ENCODE measurements at places on chromosomes 2 and 18. TPM values are rescaled to one million over a fixed set of nuclear protein-coding genes. Genes with fewer than 3 reads are reported as not detected.

DNA sequence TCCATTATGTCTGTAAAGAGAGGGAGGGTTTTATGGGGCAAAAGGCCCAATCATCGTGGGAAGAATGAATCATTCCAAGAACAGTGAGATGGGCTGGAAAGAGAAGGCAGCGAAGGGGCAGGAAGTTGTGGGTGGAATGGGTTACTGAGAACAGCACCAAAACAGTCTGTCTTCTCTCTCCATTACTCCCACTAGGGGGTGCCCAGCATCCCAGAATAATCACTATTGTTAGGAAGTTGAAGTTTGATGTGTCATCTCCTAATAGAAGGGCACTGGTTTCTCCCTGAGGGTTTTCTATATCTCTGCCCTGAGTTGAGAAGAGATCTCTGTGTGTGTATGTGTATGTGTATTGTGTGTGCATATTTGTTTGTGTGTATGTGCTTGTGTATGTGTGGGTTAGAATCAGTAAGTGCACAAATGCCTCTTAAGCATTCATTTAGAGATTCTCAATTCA is 76.6 kb upstream of the MAP4K3 start:
- DNase-seq: peak; percentile 98

DNA sequence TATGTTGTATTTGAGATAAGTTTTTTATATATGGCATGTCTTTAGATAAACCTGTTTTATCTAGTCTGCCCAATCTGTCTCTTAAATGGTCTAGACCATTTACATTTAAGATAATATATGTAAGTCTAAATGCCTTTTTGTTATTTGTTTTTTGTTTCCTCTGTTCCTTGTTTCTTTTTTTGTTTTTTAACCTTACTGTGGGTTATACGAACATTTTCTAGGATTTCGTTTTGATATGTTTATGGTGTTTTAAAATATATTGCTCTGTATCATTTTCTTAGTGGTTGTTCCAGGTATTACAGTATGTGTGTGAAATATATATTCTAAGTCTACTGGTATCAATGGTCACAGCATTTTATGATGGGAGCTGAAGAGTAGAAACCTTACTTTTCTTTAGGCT is 13.3 kb downstream of the BCL2L11 start:
- no peak for DNase-seq

GRCh38 chr2:208150094-208150493 is 4.1 kb upstream of the CRYGB start:
- DNase-seq: no peak

The INHA gene
- 0.86 TPM for total RNA-seq
